Epithelial cell of prostate (primary cell): ENCODE measurements at places on chromosomes 2 and 18.

DNA sequence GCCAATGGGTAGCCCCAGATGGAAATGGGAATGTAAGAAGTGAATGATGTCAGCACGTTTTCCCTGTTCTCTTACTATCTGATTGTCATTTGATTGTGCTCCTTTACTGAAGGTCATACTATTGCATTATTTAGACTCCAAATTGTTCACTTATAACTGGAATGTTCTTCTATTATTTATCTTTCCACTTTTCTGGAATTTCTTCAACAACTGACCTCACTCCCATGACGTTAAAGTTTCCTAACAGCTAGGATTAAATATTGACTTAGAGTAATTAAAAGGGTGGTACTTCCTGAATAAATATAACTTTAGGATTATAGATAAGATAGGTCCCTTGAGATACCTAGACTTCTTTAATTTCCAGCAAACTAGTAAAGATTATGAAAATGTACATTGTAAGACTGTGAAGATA lies 10.9 kb upstream of the GULP1 start:
- no peak for DNase-seq

- DNase-seq = no peak
Observed at GRCh38 chr2:210954386-210954907, 398.0 kb downstream of the CPS1 start.

- no peak for DNase-seq
Observed at GRCh38 chr2:67726416-67726815, 329.3 kb downstream of the ETAA1 start.

DNA sequence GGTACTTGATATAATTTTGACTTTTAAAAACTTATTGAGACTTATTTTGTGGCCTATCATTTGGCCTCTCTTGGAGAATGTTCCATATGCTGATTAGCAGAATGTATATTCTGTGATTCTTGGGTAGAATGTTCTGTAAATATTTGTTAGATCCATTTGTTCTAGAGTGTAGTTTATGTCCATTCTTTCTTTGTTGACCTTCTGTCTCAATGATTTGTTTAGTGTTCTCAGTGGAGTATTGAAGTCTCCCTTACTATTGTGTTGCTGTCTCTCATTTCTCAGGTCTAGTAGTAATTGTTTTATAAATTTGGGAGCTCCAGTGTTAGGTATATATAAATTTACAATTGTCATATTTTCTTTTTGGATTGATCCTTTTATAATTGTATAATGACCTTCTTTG lies 349.6 kb upstream of the CWC22 start:
- no peak for DNase-seq

- DNase-seq = no peak
Observed at GRCh38 chr2:71348302-71348701, 16.7 kb downstream of the ZNF638 start.
